ENCODE measurements at places on chromosomes 11 and 22. TPM values are rescaled to one million over a fixed set of nuclear protein-coding genes. Genes with fewer than 3 reads are reported as not detected.

ELMOD1 gene
- total RNA-seq: under 0.01 TPM

LAYN gene
- 7.7 TPM for total RNA-seq

ANO3 gene
- total RNA-seq: 2.6 TPM

CCDC34 gene
- total RNA-seq: 4.4 TPM

TTC9C gene
- total RNA-seq: 32.3 TPM

OR2AG1 gene
- total RNA-seq: not detected

MFRP gene
- total RNA-seq: not detected

OR52I1 gene
- total RNA-seq: not detected

MUC5AC gene
- total RNA-seq: not detected

OMP gene
- total RNA-seq: 0.37 TPM

PTPN5 gene
- not detected for total RNA-seq

CLDN5 gene
- total RNA-seq: not detected

CRYBB2 gene
- total RNA-seq: not detected

CLMP gene
- total RNA-seq: 162 TPM

NRIP3 gene
- total RNA-seq: 4.0 TPM
